ENCODE measurements at places on chromosomes 5 and 9.

- no peak for DNase-seq
These were observed 29.6 kb upstream of the GRXCR2 start for GRCh38 chr5:145902421-145902820.

GRCh38 chr5:157744051-157745011 lies 819 bp downstream of the LSM11 start:
- DNase-seq: no peak

DNA sequence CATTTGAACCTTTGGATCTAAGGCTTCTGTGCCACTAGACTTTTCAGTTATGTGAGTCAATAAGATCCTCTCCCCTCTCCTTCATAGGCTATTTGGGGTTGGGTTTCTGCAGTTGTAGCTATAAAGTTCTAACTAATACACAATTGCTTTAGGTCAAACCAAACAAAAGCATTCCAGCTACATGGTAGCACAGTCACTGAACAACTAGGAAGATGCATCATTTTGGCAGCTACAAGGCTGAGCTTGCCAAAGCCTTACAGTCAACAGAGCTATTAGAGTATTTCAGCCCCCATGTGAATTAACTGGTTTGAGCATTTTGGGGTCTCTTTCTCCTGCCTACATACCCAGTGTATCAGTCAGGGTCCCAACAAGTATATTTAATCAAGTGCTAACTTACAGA lies 234.6 kb downstream of the ZNF608 start:
- DNase-seq: no peak

DNA sequence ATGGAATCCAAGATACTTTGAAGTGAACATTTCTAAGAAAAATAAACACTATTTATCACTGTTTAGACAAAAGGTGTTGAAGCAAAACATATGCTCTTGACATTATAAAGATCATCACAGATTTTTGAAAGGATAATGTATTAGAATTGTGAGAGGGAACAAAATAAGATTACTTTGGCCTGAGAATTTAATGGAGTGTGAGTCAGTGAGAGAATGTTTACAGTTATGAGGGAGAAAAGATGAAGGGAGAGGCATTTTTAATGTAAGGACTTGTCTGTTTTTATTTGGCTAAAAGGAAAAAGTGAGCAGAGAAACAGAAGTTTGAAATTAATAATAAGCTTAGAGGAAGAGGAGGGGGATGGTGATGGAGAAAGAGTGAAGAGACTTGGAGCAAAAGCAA lies 1010.1 kb downstream of the EFNA5 start:
- DNase-seq: no peak

DNA sequence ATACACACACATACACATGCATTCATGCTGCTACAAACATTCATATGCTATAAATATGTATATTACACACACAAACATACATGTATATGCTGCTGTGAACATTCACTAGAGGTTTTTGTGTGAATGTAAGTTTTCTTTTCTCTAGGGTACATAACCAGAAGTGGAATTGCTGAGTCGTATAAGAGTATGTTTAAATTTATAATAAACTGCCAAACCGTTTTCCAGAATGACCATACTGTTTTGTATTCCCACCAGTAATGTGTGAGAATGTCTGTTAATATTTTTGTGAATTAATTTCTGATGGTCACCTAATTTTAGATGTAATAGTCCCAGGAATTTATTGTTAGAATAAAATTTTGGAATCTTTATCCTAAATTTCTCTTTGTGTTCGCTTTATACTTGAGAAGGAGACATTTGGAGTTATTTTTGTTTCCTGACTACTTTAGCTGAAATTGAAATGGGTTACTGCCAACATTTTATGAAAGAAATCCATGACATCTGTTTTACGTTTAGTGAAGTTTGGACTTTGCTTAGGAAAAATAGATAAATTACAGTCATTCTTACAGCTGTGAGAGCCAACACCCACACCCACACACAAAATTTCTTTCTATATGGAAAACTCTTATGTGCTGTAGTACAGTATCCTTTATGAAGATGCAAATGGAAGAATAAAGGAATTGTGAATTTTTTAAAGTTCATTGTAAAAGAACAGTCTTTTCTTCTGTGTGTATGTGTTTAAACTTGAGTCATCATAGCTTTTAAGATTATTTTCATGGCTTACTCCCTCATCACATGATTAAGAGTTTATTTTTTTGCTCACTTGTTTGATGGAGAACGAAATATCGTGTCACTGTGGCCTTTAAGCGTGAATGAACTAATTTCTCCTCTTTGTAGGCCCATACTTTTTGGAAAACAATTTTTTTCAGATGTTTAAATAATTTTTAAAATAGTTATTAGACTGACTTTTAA lies 24.3 kb downstream of the CENPP start:
- DNase-seq: no peak

DNA sequence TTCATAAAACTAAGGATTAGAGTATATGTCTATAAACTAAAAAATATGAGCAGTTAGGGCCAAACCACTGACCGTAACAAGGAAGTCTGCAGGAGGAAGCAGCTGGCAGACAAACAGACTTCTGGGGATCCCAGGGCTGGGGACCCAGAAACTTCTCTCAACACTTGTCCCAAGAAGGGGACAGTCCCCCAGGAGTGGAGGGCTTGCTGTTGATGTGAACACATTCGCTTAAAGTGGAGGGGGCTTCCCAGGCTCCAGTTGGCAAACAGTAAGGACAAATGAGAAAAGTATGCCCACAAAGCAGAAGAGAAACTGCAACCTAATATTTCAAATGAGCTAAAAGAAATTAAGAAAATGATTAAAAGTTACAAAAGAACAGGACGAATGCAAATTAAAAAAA lies 83.7 kb downstream of the PDE8B start:
- DNase-seq: no peak

- DNase-seq: no peak
These were observed 54.4 kb downstream of the AUH start for GRCh38 chr9:91307279-91307678.

DNA sequence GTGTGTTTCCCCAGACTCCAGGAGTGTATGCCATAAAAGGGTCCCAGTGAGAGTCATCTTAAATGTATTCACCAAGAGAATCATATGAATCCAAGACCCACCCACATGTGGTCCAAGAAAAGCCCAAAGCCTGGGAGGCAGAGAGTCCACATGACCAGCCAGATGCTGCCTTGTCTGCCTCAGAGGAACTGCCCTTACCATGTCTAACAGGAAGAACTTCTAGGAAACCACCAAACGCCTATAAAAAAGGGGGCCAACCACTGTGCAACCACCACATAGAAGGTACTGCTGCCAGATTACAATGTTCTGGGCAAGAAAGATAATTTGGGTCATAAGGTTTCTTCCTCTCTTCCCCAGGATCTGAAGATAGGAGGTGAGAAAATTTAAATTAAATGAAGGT lies 129.8 kb upstream of the SLC24A2 start:
- DNase-seq: no peak

DNA sequence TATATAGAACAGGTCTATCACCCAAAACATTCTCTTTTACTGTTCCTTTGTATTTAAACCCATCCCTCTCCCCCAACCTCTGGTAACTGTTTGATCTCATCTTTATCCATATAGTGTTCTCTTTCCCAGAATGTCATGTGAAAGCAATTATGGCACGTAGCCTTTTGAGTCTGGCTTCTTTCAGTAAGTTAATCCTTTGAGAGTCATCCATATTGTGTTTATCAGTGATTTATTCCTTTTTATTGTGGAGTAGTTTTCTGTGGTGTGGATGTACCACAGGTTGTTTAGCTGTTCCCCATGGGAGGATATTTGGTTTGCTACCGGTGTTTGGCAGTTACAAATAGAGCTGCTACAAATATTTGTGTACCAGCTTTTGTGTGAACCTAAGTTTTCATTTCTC lies 38.0 kb downstream of the HMGXB3 start:
- no peak for DNase-seq

DNA sequence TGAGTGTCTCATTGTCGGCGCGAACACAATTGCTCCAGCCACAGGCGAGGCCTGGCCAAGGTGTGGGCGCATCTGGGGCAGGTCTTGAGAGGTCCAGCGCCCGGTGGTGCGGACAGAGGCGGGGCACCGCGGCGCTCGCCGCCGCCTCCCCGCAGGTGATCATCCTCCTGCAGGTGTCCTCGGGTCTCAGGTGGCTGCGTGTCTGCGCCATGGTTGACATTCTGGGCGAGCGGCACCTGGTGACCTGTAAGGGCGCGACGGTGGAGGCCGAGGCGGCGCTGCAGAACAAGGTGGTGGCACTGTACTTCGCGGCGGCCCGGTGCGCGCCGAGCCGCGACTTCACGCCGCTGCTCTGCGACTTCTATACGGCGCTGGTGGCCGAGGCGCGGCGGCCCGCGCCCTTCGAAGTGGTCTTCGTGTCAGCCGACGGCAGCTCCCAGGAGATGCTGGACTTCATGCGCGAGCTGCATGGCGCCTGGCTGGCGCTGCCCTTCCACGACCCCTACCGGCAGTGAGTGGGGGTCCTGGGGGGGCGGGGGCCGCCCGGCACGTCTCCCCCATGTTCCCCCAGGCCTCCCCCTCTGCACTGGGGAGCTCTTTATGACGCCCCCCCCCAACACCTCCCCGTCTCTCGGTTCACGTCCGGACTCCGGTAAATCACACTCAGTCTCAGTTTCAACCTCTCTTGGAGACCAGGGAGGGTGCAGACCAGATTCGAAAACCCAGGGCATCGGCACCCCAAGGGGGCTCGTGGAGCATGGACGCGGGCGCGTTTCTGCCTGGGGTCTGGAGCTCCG lies 446 bp downstream of the NXNL2 start:
- DNase-seq: no peak

- DNase-seq: no peak
These were observed 174.4 kb downstream of the ROR2 start for GRCh38 chr9:91775708-91776028.

- peak; percentile 4 for DNase-seq
These were observed 703 bp downstream of the FAM120AOS start for GRCh38 chr9:93452710-93453046.

GRCh38 chr5:55702598-55703345 lies 9.4 kb downstream of the SLC38A9 start:
- no peak for DNase-seq

Measured in stimulated activated CD4-positive, alpha-beta T cell treated with anti-CD3 and anti-CD28 coated beads, TNF-alpha, amount 100 ng/mL, for 1 hour (primary cell).